NCI-H1694 (cell line): ENCODE measurements at places on chromosomes 6 and 20.

DNA sequence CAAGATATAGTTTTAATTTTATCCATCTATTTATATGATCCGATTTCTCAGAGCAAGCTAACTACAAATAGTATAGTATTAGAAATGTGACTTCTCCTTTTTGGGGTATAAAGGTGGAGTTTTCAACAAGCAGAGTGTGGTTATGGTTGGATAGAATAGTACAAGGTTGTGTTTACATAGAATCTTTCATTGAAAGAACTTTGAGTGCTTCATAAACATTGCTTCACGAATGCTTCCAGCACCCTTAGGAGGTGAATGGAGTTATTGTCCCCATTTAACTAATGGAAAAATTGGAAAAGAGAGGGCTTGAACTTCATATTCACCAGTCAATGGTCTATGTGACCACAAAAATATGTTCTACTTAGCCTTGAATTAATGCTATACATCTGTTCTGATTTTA is 134.1 kb upstream of the CITED2 start:
- no peak for DNase-seq

DNA sequence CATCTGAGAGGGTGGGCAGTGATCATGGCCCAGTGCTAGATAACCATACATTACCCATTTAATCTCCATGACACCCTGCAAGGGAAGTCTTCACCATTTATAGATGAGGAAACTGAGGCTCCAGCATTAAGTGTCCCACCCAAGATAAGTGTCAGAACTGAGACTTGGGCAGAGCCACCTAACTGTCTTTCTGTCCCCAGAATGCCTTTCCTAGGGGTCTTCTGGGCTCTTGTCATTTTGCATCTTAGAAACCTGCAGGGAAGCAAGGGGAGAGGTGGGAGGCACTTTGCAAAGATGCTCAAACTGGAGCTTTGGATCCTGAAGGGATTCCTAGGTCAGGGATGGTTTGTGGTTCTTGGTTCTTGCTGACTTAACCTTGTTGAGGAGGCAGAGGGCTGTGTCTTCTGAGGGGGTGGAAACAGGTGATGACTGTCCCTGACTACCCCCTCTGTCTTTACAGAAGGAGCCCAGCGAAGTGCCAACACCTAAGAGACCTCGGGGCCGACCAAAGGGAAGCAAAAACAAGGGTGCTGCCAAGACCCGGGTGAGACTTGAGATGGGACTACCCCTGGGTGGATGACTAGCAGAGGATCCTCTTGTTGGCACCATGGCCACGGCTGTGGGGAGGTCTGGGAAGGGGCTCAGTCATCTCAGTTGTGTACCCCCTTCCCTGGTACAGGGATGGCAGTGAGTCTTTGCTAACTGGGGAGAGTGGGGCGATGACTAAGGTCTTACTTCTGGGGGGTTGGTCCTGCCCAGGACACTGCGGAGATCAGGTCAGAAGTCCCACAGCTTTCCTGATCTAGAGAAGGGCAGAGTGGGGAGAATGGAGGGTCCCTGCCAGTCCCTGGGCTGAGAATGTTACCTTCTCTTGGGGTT is 5.8 kb downstream of the HMGA1 start:
- DNase-seq, result no peak

DNA sequence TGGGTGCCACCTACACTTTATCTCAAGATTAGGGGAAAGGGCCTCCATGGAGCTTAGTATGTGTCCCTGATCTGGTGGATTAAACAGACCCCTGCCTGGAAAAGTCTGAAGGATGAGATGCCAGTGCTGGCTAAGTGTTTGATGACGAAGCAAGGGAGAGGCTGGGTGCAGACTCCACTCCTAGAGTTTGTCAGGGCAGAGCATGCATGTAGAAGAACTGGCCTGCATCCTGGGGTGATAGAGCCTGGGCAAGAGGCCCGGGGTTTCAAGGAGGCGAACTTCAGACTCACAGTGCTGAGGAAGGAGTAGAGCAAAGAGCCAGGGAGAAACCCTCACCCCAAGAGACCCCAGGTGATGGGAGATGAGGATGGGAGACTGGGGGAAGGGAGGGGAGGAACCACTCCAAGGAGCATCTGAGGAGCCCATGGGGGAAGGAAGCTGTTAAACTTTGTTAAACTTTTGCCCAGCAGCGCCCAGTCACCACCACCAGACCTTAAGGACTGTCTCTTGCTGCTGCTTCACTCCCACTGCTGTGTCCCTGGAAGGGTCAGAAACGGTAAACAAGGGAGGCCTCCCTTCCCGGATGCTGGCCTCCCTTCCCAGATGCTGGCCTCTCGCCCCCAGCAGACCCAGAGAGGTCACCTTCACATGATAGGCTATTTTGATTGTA is 61.6 kb downstream of the RPRD1B start:
- DNase-seq, result no peak

DNA sequence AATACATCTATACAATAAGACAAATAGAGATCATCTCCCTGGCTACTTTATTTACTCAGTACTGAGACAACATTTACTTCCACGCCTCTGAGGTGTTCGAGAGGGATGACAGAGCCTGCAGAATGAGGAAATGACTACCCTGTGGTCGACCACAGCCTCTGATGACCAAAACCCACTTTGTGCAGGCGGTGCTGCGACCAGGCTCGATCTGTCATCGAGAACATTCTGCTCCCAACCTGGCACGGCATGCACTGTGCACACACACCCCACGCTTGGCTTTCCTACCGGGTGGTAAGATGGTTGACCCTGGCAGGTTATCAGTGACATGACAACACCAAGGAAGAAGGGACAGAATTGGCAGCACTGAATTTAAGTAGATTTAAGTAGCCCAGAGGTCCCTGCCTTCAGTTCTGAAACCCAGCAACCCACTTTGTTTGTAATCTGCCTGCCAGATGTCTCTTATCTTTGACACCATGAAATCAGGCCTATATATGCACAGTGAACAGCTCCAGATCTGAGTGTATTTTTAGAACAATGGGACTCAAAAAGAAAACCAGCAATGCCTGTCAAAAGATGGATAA is 42.6 kb downstream of the TTI1 start:
- peak; percentile 19 for DNase-seq

- DNase-seq, result no peak
These were observed 11.3 kb downstream of the PREX1 start for GRCh38 chr20:48816282-48817205.

DNA sequence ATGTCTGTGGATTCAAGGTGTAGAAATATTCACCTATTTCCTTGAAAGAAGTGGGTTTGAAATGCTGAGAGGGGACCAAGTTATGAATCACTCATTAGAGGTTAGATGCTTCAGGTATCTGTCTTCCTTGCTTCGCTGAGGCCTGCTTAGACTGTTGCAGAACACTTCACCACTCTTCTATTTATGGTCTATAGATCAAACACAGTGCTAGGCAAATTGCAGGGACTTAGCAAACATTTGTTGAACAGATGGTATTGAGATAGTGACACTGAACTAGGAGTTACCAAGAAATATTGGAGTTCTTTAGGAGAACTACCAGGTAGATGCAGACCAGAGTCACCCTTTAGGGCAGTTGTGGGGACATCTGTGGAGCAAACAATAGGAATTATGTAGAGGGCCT is 123.8 kb downstream of the RFPL4B start:
- no peak for DNase-seq

- DNase-seq, result no peak
These were observed 335.4 kb upstream of the ID4 start for GRCh38 chr6:19501737-19502245.

GRCh38 chr6:169959136-169960002 is 207.9 kb downstream of the ERMARD start:
- no peak for DNase-seq
